Astrocyte of the hippocampus (primary cell): ENCODE measurements at places on chromosomes 5 and 9.

GRCh38 chr5:137073189-137073588, 425.9 kb downstream of the SPOCK1 start:
- DNase-seq: no peak

GRCh38 chr5:73201547-73202513, 28.8 kb downstream of the TMEM174 start:
- peak; percentile 79 for DNase-seq

DNA sequence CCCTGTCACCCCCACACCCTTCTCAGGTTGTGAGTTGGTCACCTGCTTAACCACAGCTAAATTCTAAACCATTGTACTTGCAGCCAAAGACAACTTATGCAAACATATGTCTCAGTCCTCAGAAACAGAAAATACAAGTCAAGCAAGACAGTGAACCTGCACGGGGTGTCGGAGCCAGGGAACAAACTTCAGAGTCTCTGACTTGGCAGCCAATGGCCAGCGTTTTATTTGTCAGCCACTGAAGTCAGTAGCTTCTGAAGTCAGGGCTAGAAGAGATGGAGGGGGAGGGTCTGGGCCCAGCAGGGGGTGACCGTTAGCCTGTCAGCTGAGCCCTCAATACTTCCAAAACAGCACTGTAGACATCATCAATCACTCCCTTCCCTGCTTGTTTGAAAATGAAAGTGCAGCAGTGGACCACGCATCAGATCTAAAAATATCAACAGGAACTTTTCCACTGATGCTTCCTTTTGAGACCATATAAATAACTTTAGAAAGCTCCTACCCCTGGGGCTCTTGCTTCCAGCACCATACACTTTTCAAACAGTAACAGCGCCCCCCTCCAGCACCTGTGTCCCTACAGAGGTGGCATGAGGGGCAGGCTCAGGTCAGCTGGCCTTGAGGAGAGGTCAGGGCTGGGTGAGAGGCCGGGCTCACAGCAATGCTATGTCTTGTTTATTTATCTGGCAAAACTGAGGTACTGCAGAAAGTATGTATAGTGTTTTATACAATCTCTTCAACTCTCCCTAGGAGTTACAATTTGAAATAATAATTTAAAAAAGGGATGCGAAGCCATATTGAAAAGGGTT, 142.5 kb downstream of the ACER2 start:
- DNase-seq: peak; percentile 2

DNA sequence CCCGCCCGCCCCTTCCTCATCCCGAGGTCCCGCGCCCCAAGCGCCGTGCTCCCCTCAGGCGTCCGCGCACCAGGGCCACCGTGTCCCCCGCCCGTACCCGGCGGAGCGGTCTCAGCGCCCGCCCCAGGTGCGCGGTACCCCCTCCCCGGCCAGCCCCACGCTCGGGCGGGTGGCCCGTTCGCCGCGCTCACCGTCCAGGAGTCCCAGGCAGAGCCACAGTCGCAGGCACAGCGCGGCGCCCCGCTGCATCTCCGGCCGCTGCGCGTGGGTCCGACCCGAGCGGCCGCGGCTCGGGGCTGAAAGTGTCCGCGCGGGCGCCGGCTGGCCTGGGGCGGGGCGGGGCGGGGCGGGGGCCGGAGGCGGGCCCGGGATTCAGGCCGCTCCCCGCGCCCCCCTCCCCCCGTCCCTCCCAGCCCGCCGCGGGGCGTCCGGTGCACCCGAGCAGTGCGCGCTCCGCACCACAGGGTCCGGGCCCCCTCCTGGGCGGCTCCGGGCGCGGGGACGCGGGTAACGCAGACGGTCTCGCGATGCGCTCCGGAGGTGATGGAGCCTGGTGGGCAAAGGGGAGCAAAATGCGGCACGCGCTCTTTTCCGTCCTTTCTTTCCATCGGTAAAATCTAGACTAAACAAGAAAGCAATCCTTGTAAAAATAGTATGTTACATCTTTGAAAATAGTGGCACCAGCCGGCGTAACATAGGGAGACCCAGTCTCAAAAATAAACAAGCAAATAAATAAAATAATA, at the start of gene FLT4:
Gene FLT4 (minus strand): TSS at position 304 of the 743 bp plus-strand sequence. CDS start 55 bp downstream, at position 249.
- no peak for DNase-seq

DNA sequence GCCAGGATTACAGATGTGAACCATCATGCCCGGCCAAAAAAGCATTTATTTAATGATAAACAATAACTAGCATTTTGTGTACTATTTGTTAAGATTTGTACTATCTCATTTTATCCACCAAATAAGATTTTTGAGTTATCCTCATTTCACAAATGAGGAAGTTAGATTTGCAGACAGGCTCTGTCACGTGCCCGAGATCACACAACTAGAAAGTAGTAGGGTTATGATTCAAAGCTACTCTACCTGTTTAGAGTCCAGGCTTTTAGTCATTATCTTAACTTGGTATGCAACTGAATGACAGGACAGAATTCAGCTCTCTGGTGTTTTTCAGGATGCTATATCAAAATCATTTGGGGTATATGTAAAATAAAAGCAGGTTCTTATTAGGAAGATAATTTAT, 20.5 kb downstream of the RANBP17 start:
- DNase-seq: no peak

DNA sequence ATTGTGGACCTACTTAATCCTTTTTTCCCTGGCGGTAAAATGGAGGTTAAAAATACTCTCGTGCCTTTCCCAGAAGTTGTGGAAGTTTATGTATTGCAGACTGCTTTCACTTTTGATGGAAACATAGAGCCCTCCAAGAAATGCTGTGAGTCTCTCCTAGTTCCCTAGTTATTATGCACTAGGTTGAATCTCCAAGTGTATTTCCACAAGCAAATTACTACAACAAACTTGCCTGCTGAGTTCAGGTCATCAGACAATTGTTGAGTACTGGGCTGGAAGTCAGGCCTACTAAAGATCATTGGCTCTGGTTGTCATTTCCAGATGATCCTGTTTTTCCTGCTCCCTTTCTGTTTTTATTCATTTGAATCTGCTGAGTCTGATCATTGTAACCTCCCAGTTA, 104.1 kb downstream of the CD180 start:
- DNase-seq: peak; percentile 31

- DNase-seq: peak; percentile 5
Measured at GRCh38 chr9:14027116-14027800, 286.7 kb downstream of the NFIB start.

- DNase-seq: peak; percentile 78
Measured at GRCh38 chr5:93622240-93622885, 39.3 kb downstream of the NR2F1 start.

GRCh38 chr5:56522169-56522568, 289.0 kb upstream of the ANKRD55 start:
- no peak for DNase-seq
